ENCODE measurements at places on chromosomes 5 and 9. TPM values are rescaled to one million over a fixed set of nuclear protein-coding genes. Genes with fewer than 3 reads are reported as not detected.

Gene S1PR3
- not detected for total RNA-seq

Gene IFNA21
- not detected for total RNA-seq

DNA sequence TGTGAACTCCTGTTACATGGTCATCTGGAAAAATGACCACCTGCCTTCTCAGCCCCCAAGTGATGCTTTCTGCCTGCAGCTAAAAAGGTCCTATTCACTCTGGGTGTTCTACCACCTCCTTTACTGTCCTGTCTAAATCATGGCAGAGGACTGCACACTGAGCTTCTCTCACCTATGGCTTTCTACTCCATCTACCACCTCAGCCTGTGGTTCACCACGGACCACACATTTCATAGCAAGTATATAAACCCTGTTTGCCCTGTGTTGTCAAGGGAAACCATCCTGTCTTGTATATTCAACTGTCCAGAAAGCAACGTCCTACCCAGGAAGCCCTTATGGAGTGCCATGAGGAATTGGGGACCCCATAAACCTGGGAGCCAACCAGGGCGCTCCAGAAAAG, 167.4 kb upstream of the ITGA1 start:
- peak; percentile 38 for DNase-seq

GRCh38 chr9:30504502-30504905, 1879.9 kb upstream of the ACO1 start:
- DNase-seq: no peak

GRCh38 chr9:85114799-85115198, 445.3 kb downstream of the NTRK2 start:
- no peak for DNase-seq

Gene IL13
- 1.4 TPM for total RNA-seq

GRCh38 chr5:158985492-158985891, 114.2 kb downstream of the EBF1 start:
- DNase-seq: no peak

Gene CDX1
- total RNA-seq: not detected

DNA sequence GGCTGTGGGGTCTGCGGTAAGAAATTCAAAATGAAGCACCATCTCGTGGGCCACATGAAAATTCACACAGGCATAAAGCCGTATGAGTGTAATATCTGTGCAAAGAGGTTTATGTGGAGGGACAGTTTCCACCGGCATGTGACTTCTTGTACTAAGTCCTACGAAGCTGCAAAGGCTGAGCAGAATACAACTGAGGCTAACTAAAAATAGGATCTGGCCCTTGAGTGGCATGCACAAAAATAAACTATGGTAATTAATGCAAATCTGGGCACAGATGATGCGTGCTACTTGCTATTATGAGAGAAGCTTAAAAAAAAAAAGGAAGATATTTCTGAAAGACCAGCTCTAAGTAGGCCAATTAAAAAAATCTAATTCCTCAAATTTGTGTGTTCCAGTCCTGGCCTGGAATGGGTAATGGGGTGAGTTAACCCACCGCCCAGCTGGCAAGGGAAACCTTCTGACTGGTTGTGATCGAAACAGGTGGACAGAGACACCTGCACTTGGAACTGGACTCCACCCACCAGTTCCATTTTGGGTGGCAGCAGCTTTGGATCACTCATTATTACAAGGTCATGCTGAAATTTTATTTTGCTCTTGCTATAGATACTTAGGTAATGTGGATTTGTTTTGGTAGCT, 26.6 kb upstream of the ZBTB34 start:
- DNase-seq: no peak

GRCh38 chr5:66898241-66898995, 298.2 kb downstream of the CD180 start:
- DNase-seq: no peak

DNA sequence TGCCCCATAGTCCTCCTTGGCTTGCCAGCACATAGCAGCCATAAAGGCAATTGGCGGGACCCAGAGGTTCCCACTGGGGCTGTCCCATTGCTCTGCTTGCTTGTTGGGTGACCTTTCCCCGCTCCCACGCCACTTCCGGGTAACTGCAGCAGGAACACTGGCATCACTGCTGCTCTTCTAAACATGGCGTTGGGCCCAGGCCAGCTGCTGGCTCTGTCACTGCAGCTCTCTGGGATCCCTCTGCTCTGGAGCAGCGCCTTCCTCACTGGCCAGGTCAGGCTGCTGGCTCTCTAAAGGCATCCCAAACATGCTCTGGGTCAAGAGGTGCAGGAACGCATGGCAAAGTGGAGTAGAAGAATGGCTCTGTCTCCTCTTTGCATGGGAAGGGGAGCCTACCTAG, 92.9 kb downstream of the DRD1 start:
- no peak for DNase-seq

Gene DMRTA1
- not detected for total RNA-seq

GRCh38 chr5:39811381-39811780, 386.6 kb upstream of the DAB2 start:
- no peak for DNase-seq

DNA sequence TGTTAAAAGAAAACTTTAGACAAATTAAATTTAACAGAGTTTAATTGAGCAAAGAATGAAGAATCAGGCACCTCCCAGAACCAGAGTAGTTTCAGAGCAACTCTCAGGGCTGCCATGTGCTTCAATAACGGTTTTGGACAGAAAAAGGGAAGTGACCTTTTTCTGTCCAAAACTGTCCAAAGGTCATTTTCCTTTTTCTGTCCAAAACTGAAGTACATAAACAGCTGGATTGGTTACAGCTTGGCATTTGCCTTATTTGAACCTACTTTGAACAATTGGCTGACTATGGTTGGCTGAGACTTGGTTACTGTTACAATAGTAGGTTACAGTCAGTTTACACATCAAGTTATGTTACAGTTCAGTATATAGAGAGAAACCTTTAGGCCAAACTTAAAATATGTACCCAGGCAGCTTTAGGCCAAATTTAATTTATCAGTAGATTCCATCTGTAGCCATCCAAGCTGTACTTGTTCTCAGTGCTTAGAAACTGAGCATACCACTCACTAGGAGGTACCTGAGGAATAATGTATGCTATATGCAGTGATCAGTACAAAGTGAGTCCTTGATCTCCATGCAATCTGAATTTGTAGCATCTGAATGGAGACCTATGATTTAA, 44.0 kb downstream of the C9orf85 start:
- DNase-seq: no peak

DNA sequence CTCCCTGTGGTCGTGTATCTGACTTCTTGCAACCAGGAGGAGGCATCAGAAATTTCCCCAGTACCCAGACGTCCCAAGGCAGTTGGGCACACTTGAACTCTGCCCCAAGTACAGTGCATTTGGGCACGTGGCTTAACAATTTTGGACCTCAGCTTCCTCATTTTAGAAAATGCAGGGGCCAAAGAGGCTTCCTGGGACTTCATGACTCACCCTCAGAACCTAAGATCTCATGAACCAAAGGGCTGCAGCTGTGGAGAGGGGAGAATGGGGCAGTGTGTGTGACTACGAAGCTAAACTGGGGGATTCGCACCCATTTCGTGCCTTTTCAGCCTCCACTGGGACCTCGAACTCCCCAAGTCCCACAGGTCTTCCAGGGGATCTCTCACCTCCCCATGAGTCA, 59.2 kb downstream of the SYK start:
- no peak for DNase-seq

GRCh38 chr9:21831841-21832509, 29.5 kb downstream of the MTAP start:
- no peak for DNase-seq

Gene YIPF5
- total RNA-seq: 38.1 TPM

Gene PCDHB11
- total RNA-seq: not detected

DNA sequence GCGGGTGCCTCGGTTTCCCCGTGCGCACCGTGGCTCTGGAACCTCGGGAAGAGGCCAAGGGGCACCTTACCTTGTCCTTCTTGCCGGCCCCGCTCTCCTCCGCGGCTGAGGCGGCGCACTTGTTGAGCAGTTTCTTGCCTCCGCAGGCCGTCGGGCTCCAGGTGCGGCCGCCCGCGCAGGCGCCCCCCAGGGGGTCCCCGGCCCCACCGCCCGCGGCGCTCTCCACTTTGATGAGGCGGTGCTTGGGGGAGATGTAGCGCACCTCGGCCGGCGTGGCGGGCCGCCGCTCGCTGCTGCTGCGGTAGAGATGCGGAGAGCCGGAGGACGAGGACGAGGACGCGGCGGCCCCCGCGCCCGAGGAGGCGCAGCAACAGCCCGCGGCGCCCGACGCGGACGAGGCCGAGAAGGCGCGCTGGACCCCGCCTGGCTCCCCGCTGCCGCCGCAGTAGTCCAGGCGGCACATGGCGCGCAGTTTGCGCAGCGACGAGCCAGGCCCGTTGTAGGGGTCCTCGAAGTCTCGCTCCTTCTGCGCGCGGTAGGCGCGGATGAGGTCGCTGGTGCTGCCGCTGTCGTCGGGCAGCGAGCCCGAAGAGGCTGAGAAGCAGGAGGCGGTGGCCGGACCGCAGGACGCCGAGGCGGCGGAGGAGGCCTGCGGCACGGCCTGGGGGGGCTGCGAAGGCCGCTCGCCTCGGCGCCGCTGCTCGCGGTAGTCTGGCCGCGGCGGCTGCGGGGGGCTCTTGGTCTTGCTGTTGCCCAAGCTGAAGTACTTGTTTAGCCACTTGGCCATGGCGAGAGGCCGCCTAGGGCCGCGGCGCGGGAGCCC, 957 bp downstream of the SHB start:
- DNase-seq: no peak

GRCh38 chr9:34072868-34073590, 24.3 kb upstream of the UBAP2 start:
- DNase-seq: no peak

Gene ARRDC1
- total RNA-seq: 45.1 TPM

- no peak for DNase-seq
Observed at GRCh38 chr9:22102146-22103053, 93.3 kb upstream of the CDKN2B start.

- DNase-seq: no peak
Observed at GRCh38 chr9:90189306-90189705, 453.3 kb downstream of the DIRAS2 start.

Gene EPB41L4B
- not detected for total RNA-seq

DNA sequence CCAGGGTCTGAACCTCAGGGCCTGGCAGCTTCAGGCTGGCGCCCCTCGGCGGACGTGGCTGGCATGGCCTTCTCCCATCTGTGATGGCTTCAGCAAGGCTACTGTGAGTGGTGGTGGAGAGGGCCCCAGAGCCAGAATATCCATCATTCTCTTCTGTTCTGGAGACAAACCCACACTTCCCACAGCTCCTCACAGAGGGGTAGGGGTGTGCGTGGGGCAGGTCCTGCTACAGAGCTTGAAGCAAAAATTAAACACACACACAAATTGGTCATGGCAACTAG, 9.6 kb downstream of the GPX3 start:
- DNase-seq: no peak

Gene TAF11L5
- total RNA-seq: not detected

DNA sequence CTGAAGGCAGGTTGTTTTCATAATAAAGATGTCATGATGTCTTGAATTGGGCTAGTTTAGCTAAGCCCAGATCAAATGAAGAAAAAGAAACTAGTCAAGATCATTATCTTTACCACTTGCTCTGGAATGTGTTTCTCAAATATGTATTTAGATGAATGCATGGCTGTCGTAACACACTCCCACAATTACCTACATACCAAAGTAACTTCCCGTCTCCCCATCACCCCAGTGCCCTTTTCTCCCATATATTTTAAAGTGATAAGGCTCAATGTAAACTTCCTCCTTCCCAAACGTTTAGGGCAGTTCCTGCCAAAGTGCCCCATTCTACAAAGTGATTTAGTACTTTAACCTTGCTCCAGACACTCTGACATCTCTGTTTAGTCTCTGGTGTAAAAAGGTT, 61.4 kb downstream of the SLC1A3 start:
- DNase-seq: no peak

- DNase-seq: no peak
Observed at GRCh38 chr9:18849890-18850677, 182.9 kb downstream of the SAXO1 start.

DNA sequence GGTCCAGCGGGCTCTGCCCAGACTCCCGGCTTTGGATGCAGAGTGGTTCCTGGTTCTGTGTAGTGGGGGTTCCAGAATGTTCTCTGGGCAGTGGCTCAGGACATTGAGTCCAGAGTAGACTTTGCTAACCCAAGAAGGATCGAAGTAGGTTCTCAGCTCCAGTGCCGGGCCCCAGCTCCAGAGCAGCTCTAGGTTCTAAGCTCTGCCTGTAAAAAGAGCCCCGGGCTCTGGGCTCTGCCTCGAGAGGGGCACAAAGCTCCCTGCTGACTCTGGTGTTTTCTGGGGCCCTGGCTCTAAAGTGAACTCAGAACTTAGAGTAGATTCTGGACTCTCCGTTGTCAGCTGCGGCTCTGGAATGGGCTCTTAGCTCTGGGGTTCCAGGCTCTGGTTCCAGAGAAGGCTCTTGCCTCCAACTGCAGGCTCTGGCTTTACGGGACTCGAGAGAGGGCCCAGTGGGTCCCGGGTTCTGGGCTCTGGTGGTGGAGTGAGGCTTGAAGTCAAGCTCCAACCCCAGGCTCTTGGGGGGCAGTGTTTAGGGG, 414 bp downstream of the WDR38 start:
- no peak for DNase-seq

DNA sequence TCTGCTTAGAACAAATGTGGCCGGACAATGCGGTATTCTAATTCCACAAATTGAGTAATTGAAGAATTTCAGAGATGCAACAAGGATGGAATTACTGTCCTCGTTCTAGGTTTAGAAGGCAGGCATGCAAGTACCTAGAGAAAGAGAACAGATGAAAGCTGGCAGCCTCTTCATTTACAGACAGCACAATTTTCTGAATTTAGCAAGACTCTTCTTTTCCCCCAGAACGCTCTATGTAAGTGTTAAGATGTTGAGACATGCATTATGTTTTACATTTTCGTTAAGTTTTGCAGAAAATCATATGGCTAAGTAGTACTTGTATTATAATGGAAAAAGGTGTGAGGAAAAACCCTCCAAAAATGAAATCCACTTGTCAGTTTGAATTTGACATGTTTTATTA, 259.5 kb upstream of the ARRDC3 start:
- DNase-seq: no peak

DNA sequence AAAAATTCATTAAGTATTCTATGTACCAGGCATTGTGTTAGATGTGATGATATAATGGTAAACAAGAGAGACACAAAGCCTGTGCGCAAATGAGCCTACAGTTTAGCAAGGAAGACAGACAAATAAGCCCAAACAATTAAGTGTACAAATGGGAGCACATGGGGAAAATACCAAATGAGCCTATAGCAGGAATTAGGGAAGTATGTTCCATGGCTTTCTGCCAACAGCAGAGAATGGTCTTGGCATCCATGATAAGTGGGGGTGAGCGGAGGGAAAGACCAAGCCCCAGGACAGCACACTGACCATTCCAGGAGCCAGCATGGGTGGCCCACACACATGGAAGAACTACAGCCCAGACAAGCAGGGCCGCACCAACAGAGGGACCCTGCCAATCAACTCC, 369.7 kb downstream of the DEPDC1B start:
- no peak for DNase-seq

DNA sequence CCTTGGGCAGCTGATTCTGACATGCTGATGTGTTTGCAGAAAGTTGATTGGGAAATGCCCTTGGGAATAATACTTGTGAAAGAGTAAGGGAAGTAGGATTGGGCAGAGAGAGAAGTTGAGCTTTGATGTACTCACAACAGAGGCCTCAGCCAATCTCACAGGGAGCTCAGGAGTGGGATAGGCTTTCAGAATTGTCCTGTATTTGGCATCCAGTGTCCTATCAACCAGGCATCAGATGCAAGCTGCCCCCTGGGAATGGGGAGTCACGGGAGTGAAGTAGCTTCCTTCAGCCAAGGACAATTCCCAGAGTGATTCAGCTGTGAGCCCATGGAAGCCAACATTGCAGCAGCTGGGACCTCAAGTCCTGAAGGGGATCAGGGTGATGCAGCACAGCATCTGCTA, 39.6 kb downstream of the DMAC1 start:
- DNase-seq: no peak
